ENCODE measurements at places on chromosomes 1 and 21. TPM values are rescaled to one million over a fixed set of nuclear protein-coding genes. Genes with fewer than 3 reads are reported as not detected.

- no peak overlapping the region for H3K4me3 ChIP-seq
- H3K4me1 ChIP-seq = peaks cover 6% of the 10 kb centered on the region
- no peak overlapping the region for H3K27ac ChIP-seq
- peak; percentile 88 for DNase-seq
- H3K36me3 ChIP-seq = no peaks in the 10 kb centered on the region
Measured at GRCh38 chr1:205141236-205142101, 19.7 kb upstream of the RBBP5 start.

DNA sequence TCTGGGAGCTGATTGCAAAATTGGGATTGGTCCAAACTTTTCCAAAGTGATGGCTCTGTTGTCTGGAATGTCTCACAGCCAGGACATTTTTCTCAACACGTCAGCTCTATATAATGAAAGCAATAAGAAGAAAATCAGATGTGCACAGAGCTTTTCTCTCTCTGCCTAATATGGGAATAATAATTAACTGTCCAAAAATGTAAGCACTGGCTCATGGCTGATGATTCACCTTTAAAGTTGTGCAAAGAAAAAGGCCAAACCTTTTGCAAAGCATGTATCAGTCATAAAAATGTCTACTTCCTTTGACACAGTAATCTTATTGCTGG lies 30.4 kb downstream of the ZNF281 start:
- no peak overlapping the region for H3K4me3 ChIP-seq
- no peak overlapping the region for H3K27ac ChIP-seq
- H3K36me3 ChIP-seq = no peaks in the 10 kb centered on the region
- no peak for DNase-seq
- H3K27me3 ChIP-seq = no peaks in the 10 kb centered on the region

DNA sequence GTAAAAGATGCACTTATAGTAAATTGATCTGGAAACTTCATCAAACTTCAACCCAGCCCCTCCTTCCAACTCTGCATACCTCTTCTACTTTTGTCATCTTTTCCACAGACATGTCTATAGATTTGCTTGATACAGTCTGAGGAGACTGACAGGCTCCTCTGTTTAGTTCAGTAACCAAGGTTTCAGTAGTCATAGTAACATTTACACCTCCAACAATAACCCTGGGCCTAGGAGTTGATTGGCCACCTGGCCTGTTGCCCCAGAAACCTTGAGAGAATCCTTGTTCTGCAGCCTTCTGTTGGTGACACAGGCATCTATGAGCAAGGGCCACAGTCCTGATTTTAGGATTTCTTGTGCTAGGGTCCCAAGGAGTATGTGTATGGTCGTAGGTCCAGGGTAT lies at the start of gene CFAP141:
Gene CFAP141, minus strand, starts transcription at position 138 of the 400 bp plus-strand sequence. Its CDS starts 26 bp downstream, at position 112.
- no peak for DNase-seq
- H3K4me3 ChIP-seq = no peak within 1 kb of the TSS
- peaks cover 20% of the 10 kb centered on the region for H3K36me3 ChIP-seq
- H3K27me3 ChIP-seq = no peaks in the 10 kb centered on the region
- peak within 1 kb of the TSS; percentile 39 for H3K27ac ChIP-seq

- no peak overlapping the region for H3K4me3 ChIP-seq
- no peaks in the 10 kb centered on the region for H3K27me3 ChIP-seq
- peaks cover 4% of the 10 kb centered on the region for H3K4me1 ChIP-seq
Measured at GRCh38 chr1:180112984-180113647, 41.6 kb upstream of the QSOX1 start.

DNA sequence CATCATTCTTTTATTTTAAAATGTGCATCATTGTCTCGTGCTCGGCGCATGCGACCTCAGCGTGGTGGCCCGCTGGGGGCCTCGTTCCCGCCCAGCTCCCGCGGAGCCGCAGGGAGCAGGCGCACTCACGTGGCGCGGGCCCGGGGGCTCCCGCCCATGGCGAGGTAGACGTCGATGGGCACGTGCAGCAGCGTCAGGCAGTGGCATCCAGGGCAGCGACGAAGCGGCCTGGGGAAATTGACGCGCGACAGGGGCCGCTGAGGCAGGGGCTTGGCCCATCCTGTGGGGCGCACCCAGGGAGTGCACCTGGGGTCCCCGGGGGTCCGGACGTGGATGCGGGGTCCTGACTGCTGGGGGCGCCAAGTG lies 994 bp downstream of the FAM229A start:
- H3K4me3 ChIP-seq = no peak overlapping the region
- no peak overlapping the region for H3K27ac ChIP-seq
- no peak for DNase-seq
- H3K36me3 ChIP-seq = peaks cover 5% of the 10 kb centered on the region
- peaks cover 14% of the 10 kb centered on the region for H3K4me1 ChIP-seq
- peaks cover 9% of the 10 kb centered on the region for H3K27me3 ChIP-seq

GRCh38 chr1:198959032-198959431 lies 320.2 kb downstream of the PTPRC start:
- H3K4me3 ChIP-seq = no peak overlapping the region
- peaks cover 32% of the 10 kb centered on the region for H3K36me3 ChIP-seq
- H3K27ac ChIP-seq = no peak overlapping the region
- no peaks in the 10 kb centered on the region for H3K27me3 ChIP-seq
- no peak for DNase-seq

- H3K27ac ChIP-seq = no peak within 1 kb of the TSS
- H3K4me1 ChIP-seq = peaks cover 2% of the 10 kb centered on the region
- peaks cover 78% of the 10 kb centered on the region for H3K27me3 ChIP-seq
Measured at GRCh38 chr1:231161667-231162296, at the start of gene TRIM67. Gene TRIM67, plus strand, starts transcription at chr1:231162058. Its CDS starts 912 bp downstream, at chr1:231162970.

DNA sequence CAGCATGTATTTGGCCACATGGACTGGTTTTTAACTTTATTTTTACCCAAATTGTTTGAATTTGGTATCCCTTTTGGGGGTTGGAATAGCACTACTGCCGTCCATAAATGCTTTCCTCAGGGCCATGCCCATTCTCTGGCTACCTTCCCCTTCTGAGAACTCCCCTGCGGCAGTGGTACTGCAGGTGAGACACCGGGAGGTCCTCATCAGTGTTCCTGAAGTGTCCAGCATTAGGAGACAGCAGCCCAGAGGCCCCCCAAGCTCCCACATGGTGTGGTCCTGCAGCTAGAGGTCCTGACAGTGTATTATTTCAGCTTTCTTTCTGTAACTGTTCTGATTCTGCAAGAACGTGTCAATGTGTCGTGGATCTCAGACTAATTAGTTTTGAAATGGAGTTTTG lies 8.9 kb downstream of the LMO4 start:
- no peak overlapping the region for H3K4me3 ChIP-seq
- DNase-seq = no peak
- no peaks in the 10 kb centered on the region for H3K27me3 ChIP-seq
- H3K27ac ChIP-seq = no peak overlapping the region

- H3K4me1 ChIP-seq = no peaks in the 10 kb centered on the region
- no peaks in the 10 kb centered on the region for H3K36me3 ChIP-seq
- H3K4me3 ChIP-seq = no peak overlapping the region
- H3K27ac ChIP-seq = no peak overlapping the region
- H3K27me3 ChIP-seq = no peaks in the 10 kb centered on the region
- DNase-seq = no peak
Measured at GRCh38 chr1:68340951-68341350, 108.6 kb upstream of the WLS start.

The EPHB2 gene
- 0.09 TPM for total RNA-seq

The RPRD2 gene
- 28.1 TPM for total RNA-seq

The ERICH3 gene
- 0.23 TPM for total RNA-seq

The PDE4B gene
- total RNA-seq = 42.2 TPM

All from activated CD8-positive, alpha-beta memory T cell treated with anti-CD3 and anti-CD28 coated beads, Interleukin-2, amount 10 ng/mL, durations not matched to agents 7 days and 5 days (primary cell).